Right atrium auricular region (tissue), 2 donors: ENCODE measurements at places on chromosomes 6 and 20.
A peak's percentile ranks its signal among the peaks of the same experiment; 100 is the strongest.

DNA sequence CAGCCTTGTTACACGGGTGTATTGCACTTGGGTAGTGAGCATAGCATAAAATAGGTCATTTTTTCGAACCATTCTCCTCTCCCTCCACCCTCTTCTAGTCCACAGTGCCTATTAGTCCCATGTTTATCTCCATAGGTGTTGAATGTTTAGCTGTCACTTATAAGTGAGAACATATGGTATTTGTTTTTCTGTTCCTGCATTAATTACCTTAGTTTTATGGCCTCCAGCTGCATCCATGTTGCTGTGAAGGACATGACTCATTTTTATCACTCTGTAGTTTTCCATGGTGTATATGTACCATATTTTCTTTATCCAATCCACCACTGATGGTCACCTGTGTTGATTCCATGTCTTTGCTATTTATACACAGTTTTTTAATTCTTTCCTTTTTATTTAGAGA is 889.5 kb downstream of the EYS start:
- H3K4me3 ChIP-seq = no peak overlapping the region
- no peaks in the 10 kb centered on the region for H3K4me1 ChIP-seq
- no peak for DNase-seq

DNA sequence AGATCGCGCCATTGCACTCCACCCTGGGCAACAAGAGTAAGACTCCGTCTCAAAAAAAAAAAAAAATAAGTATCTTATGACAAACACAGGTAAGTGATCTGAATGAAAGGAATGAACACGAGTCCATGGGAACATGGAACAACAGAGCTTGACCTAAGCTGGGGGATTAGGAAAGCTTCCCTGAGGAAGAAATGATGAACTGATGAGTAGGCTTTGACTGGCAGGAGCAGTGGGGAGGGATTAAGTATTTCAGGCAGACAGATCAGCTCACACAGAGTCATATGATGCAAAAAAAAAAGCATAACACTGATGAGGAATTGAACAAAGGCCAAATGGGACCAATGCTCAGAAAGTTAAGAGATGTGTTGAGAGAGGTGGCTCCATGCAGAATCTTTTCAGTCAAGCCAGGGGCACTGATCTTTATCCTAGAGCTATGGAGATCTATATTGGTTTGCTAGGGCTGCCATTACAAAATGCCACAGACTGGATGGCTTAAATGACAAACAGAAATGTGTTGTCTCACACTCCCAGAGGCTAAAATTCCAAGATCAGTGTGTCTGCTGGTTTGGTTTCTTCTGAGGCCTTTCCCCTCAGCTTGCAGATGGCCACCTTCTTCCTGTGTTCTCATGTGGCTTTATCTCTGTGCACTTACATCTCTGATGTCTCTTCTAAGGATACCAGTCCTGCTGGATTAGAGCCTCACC is 85.6 kb downstream of the ANKRD6 start:
- H3K27ac ChIP-seq = no peak overlapping the region
- H3K4me1 ChIP-seq = no peaks in the 10 kb centered on the region
- no peaks in the 10 kb centered on the region for H3K27me3 ChIP-seq
- no peak for DNase-seq
- H3K36me3 ChIP-seq = no peaks in the 10 kb centered on the region

DNA sequence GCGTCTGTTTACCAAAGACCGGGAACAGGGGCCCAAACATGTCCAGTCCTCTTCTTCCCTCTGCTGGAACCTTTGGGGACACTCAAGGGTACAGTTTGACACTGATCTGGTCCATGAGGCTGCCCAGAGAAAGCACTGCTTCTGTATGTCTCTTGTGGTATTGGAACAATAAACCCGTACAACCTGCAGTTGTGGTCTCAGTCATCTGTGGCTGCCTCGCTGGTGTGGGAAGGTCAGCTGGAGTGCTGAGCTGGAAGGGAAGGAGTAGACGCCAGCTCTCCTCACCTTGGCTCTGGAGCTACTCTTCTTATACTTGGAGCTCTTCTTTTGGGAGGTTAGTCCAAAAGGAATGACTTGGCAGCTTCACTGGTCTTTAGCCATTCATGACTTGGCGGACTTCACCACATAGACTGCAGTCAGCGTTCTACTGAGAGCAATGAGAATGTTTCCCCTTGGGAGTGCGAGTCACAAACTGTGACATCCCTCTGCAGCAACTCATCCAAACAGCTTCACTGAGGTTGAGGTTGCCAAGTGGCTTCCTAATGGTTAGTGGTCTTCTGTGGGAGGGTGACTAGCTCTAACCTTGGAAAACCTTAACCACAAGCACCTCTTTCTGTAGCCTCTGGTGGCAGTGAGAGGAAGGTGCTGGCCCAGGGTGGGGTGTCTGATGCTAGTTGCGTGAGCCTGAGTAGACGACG is 81.2 kb downstream of the ASXL1 start:
- peaks cover 64% of the 10 kb centered on the region for H3K36me3 ChIP-seq
- no peaks in the 10 kb centered on the region for H3K27me3 ChIP-seq
- H3K4me3 ChIP-seq = no peak overlapping the region
- H3K4me1 ChIP-seq = peaks cover 4% of the 10 kb centered on the region

DNA sequence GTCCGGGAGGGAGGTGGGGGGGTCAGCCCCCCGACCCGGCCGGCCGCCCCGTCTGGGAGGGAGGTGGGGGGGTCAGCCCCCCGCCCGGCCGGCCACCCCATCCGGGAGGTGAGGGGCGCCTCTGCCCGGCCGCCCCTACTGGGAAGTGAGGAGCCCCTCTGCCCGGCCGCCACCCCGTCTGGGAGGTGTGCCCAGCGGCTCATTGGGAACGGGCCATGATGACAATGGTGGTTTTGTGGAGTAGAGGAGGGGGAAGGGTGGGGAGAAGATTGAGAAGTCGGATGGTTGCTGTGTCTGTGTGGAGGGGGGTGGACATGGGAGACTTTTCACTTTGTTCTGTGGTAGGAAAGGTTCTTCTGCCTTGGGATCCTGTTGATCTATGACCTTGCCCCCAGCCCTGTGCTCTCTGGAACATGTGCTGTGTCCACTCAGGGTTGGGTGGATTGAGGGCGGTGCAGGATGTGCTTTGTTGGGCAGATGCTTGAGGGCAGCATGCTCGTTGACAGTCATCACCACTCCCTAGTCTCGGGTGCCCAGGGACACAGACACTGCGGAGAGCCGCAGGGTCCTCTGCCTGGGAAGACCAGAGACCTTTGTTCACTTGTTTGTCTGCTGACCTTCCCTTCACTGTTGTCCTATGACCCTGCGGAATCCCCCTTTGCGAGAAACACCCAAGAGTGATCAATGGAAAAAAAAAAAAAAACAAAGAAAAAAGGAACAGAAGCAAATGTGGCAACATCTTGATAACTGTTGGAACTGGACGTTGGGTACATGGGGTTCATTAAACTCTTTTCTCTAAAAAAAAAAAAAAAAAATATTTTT is 15.7 kb upstream of the E2F1 start:
- H3K4me3 ChIP-seq = no peak overlapping the region
- H3K27ac ChIP-seq = no peak overlapping the region

DNA sequence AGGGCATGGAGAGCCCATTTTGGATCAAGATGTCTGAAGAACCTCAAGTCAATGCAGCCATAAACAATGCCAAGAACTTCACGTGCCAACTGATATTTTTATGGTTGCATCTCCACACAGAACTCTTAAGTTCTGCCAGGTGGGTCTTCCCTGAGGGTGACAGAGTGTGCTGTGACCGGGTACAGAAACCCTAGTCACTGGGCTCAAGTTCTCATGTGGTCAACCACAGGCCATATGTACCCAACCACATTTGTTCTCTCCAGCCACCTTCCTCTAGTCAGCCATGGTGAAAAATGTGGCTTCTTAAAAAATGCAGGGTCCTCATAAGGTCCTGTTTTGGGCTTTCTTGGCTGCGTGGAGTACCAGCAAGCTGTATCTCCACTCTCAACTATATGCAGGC is 48.9 kb downstream of the CLIC5 start:
- H3K27me3 ChIP-seq = no peaks in the 10 kb centered on the region
- peak overlapping the region; percentile 64 for H3K27ac ChIP-seq
- H3K4me1 ChIP-seq = peaks cover 66% of the 10 kb centered on the region
- no peak overlapping the region for H3K4me3 ChIP-seq
- H3K36me3 ChIP-seq = no peaks in the 10 kb centered on the region

GRCh38 chr20:62772103-62772611 is 24.1 kb upstream of the MRGBP start:
- H3K27ac ChIP-seq = no peak overlapping the region
- no peaks in the 10 kb centered on the region for H3K4me1 ChIP-seq

DNA sequence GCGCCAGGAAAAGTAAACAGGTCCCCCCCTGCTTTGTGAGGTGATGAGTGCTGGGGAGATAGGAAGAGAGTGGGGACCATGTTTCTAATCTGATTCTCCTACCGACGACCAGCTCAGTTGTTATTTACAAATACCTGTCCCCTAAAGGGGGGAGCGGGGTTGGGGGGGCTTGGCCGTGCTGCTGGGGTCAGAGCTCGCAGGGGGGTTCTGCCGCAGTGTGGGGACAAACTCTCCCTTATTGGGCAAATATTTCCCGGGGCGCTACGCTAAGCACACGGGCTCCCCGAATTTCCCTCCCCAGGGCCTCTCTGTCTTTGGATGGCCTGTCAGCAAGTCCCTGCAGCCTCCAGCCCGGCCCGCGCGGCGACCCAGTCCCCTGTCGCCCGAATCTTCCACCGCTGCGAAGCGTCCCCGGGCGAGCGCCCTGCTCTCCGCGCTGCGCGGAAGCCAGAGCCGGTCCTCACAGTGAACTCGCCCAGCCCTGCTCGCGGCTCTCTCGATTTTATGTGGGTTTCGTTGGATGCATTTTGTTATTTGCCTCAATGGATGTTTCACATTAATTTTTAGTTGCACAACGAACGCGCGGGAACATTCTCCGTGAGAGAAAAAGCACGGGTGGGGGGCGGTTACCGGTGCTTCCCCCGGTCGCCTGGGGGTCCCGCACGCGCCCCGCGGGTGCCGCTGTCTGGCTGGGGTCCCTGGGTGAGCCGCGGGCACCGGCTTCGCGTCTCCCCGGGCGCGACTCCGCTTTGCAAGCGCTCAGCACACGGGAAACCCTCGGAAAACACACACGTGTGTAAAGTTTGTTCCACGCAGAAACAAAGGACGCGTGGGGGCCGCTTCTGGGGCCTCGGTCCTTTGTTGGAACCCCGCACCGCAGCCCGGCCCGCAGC is 1.5 kb upstream of the STX16 start:
- H3K36me3 ChIP-seq = no peaks in the 10 kb centered on the region
- peak overlapping the region; percentile 84 for H3K4me3 ChIP-seq
- no peaks in the 10 kb centered on the region for H3K4me1 ChIP-seq
- peak; percentile 60 for DNase-seq
